ENCODE measurements at places on chromosomes 2 and 18.

- DNase-seq = no peak
Observed at GRCh38 chr2:102522890-102523289, 49.9 kb downstream of the SLC9A4 start.

DNA sequence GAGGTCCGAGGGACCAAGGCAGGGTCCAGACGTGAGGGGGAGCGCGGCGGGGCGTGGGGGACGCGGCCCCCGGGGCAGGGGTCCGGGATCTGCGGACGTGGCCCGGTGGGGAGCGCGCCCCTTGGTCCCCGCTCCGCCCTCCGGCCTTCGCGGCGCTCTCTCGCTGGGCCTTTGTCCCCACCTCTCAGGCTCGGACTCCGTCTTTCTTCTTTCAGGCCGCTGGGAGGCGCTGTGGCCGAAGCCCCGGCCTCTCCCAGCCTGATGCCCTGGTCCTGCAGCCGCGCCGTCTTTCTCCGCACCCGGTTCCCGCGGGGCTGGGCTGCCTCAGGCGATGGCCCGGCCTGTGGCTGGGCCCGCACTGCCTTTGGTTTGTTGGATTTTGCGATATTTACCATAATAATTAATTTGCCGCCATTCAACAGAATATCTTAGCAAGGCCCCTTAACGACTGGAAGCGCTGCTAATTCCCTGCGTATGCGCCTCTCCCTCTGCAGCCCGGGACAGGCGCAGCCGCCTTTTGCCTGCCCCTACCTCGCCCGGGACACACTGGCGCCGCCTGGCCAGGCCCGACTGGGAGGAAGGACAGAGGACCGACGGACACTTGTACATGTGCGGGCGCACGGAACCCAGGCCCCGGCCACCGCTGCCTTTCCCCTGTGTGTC is 10.8 kb downstream of the SIX3 start:
- no peak for DNase-seq

GRCh38 chr2:57490741-57491140 is 555.9 kb upstream of the VRK2 start:
- DNase-seq = no peak

- DNase-seq = no peak
Observed at GRCh38 chr2:238578256-238578655, 151.5 kb downstream of the ASB1 start.

- DNase-seq = no peak
Observed at GRCh38 chr2:133477616-133477990, 90.7 kb downstream of the NCKAP5 start.

DNA sequence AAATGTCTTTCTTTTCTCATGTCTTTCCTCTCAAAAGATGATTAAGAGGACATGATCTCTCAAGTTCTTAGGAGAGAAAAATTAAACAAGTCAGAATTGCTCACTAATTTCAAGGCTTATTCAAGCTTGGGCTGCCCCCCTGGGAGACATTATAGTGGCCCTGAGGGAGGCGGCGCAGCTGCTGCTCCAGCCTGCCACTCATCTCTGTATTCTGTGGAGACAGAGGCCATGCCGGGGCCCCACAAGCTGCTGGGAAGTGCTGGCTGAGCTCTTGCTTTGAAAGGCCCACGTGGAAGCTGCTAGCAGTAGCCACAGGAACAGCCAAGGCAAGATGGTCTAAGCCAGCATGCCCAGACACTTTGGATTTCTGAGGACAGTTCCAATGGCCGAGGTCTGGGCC is 267.4 kb downstream of the LNPK start:
- no peak for DNase-seq
